Left lung (tissue), 14 donors: ENCODE measurements at places on chromosomes 2 and 18.

DNA sequence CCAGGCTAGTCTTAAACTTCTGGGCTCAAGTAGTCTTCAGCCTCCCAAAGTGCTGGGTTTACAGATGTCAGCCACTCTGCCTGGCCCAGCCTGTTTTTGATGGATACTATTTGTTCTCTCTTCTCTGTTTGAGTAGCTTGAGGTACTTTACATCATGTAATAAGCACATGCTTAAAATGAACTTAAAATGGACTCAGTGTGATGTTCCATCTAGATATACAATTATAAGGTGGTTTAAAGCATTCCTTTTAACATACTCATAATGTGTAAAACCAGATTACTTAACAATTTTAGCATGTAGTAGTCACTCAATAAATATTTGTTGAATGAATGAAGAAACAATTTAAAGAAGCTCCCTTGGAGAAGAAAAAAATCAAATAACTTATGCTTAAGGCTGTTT lies 9.6 kb downstream of the PTPRM start:
- peaks cover 6% of the 10 kb centered on the region for H3K4me1 ChIP-seq
- H3K27me3 ChIP-seq = no peaks in the 10 kb centered on the region
- no peak overlapping the region for H3K27ac ChIP-seq
- no peak overlapping the region for H3K4me3 ChIP-seq
- DNase-seq = no peak
- H3K36me3 ChIP-seq = no peaks in the 10 kb centered on the region

DNA sequence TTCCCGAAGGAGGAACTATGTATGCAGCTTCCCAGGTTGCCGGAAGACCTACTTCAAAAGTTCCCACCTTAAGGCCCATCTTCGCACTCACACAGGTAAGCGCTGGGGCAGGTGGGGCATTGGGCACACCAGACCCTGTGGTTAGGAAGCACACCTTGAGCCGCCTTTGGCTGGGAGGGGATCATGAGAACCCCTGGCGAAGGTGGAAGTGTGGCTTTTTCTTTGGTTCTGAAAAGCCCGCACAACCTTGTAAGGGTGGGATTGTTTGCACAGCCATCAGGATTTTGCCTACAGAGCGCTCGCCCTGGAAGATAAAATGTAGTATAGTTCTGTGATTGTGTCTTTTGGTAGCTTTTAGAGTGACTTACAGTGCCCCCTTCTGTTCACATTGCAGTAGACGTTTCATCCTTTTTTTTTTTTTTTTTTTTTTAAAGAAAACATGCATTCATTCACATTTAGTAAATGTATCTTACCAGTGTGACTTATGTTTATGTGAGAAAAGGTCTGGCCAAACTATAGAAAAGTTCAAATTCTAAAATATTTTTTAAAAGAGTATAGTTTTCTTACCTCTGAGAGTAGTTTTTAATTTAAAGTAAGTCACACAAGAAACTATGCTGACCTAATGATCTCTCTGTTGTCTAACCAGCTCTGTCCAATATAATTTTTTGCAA lies 5.3 kb downstream of the KLF11 start:
- H3K27ac ChIP-seq = no peak overlapping the region
- peaks cover 65% of the 10 kb centered on the region for H3K36me3 ChIP-seq
- H3K4me1 ChIP-seq = peaks cover 67% of the 10 kb centered on the region

DNA sequence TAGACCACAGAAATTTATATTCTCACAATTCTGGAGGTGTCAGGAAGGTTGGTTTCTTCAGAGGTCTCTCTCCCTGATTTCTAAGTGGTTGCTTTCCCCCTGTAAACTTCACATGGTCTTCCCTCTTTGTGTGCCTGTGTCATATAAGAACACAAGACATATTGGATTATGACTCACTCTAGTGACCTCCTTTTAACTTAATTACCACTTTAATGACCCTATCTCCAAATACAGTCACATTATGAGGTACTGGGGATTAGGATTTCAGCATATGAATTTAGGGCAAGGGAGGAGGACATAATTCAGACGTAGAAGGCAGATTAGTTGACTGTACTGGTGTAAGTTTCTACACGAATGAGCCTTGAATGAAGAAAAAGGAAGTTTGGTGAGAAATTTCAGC lies 38.2 kb upstream of the EPHA4 start:
- H3K27ac ChIP-seq = no peak overlapping the region
- H3K4me1 ChIP-seq = no peaks in the 10 kb centered on the region
- H3K4me3 ChIP-seq = no peak overlapping the region
- H3K36me3 ChIP-seq = no peaks in the 10 kb centered on the region

- H3K27me3 ChIP-seq = no peaks in the 10 kb centered on the region
- H3K36me3 ChIP-seq = no peaks in the 10 kb centered on the region
- no peak for DNase-seq
Observed at GRCh38 chr2:220226076-220226475, 598.6 kb downstream of the SLC4A3 start.

- peaks cover 52% of the 10 kb centered on the region for H3K27me3 ChIP-seq
- H3K27ac ChIP-seq = peak overlapping the region; percentile 95
- no peaks in the 10 kb centered on the region for H3K36me3 ChIP-seq
- DNase-seq = no peak
- H3K4me3 ChIP-seq = peak overlapping the region; percentile 68
Observed at GRCh38 chr2:147845411-147845971, 662 bp downstream of the ACVR2A start.

- no peak overlapping the region for H3K4me3 ChIP-seq
- H3K27ac ChIP-seq = no peak overlapping the region
- no peak for DNase-seq
- no peaks in the 10 kb centered on the region for H3K4me1 ChIP-seq
- no peaks in the 10 kb centered on the region for H3K27me3 ChIP-seq
Observed at GRCh38 chr18:61546590-61546989, 213.4 kb downstream of the CDH20 start.

DNA sequence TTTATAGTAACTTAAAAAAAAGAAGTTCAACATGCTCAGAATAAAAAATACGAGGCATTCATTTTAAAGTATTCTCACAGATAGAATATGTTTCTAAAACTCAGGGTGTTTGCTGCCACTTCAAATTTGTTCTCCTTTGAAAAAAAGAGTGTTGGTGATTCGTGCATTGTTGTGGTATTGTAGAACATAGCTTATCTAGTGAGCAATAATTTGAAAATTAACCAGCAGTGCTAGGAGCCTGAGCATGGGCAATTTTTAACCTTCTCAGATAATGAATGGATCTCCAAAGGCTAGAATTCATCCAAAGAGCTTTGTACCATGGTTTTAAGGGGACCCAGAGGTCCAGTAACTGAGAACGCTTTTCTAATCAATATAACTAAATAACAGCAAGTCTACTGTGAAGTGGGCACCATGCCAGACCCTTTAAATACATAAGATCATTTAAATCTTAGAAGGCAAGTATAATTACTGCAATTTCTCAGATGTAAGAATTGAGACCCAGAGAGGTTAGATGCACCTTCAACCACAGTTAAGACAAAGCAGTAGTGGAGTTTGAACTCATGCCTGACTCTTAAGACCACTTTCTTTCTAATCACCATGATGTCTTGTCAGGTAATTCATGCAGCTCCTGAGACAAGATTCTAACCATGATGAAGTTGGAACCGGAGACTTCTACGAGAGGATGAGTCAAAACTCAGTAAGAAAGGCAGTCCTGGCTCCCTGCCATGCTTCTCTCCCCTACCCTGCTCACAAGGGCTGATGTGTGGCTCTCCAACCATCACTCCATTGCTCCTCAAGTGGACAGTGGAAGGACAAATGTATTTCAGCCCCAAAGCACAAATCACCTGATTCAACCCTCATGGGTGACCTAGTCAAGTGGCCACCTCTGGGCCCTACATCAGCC lies 3.4 kb downstream of the CYRIA start:
- H3K4me1 ChIP-seq = peaks cover 87% of the 10 kb centered on the region
- H3K36me3 ChIP-seq = no peaks in the 10 kb centered on the region
- no peaks in the 10 kb centered on the region for H3K27me3 ChIP-seq
- H3K4me3 ChIP-seq = no peak overlapping the region

GRCh38 chr2:3289971-3290370 lies 87.6 kb downstream of the EIPR1 start:
- H3K27me3 ChIP-seq = no peaks in the 10 kb centered on the region
- no peaks in the 10 kb centered on the region for H3K4me1 ChIP-seq
- no peak for DNase-seq
